ENCODE measurements at places on chromosomes 5 and 9.
A peak's percentile ranks its signal among the peaks of the same experiment; 100 is the strongest.

- no peak for DNase-seq
Observed at GRCh38 chr5:76526950-76527583, 96.1 kb downstream of the F2RL2 start.

DNA sequence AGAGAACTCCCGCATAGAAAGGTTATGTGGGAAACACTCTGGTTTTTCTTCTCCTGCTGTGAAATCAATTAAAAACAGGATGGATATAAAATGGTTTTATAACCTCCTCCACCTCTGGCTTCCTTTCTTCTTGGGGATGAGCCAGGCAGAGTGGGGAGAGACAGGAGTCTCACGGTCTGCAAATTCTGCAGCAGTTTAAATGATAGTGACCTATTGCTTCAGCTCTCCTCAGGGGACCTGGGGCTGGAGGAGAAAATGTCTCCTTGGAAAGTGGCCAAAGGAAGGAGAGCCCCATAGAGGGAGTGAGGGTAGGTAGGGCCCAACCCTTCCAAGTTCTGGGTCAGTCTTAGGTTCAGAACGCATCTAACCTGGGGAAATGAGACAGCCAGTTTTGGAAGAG lies 118.8 kb downstream of the MTX3 start:
- no peak for DNase-seq

- no peak for DNase-seq
Observed at GRCh38 chr5:1593903-1594356, 70.2 kb upstream of the LPCAT1 start.

GRCh38 chr5:54009357-54009756 lies 301.0 kb downstream of the ARL15 start:
- no peak for DNase-seq

DNA sequence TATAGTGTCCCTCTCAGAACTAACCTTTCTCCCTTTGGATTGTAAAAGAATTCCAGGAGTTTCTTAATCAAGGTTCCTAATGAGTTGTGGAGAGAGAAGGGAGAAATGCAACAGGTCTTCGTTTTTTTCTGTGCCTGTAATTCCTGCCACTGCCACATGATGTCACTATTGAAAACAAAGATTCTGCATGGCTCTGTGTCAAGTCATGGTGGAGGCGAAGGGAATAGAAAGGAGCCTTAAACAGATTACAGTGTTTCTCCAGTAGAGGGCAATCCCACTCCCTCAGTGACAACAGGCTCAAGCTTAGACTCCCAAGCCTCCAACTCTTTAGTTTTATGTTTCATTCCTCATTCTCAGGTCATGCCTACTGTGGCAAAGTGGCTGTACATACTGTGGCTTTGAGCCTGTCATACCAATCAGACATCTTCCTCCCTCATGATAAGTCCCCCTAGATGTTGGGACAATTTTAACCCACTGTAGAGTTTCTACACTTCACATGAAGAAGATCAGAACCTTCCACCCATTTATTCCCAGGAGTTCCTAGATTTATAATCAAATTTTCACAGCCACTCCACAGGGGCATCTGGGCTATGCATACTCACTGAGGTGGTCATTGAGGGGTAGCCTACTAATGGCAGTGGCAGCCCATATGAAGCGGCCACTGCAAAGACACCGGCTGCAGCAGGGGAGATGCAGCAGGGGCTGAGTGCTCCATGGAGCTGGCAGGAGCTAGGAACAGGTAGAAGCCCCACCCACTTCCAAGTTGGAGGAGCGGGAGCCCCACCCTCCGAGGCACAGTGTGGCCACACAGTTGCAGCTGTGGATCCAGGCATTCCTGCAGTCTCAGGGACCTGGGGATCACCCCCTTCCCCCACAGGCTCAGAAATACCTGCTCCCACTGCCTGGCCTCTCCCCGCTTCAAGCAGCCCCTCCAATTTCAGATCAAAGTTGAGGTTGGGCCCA lies 97.4 kb upstream of the TRIM32 start:
- no peak for DNase-seq

DNA sequence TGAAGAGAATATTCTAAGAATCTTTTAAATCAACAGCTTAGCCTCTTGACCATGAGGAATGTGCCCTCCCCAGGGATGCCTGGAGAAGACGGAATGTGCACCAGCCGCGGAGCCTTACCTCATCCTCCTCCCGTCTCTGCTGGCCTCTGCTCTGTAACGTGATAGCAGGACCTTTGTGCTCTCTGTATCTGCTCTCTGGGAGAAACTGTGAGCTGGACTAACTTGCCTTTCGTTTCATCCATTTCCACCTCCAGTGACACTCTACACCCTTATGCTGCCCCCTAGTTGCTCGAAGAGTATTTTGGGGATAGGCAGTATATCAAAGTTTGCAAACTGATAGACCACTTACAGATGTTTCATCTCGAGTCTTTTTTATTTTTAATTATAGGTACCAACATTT lies 141.4 kb downstream of the NPR3 start:
- no peak for DNase-seq

- no peak for DNase-seq
Observed at GRCh38 chr5:127887282-127887681, 184.1 kb downstream of the CCDC192 start.

DNA sequence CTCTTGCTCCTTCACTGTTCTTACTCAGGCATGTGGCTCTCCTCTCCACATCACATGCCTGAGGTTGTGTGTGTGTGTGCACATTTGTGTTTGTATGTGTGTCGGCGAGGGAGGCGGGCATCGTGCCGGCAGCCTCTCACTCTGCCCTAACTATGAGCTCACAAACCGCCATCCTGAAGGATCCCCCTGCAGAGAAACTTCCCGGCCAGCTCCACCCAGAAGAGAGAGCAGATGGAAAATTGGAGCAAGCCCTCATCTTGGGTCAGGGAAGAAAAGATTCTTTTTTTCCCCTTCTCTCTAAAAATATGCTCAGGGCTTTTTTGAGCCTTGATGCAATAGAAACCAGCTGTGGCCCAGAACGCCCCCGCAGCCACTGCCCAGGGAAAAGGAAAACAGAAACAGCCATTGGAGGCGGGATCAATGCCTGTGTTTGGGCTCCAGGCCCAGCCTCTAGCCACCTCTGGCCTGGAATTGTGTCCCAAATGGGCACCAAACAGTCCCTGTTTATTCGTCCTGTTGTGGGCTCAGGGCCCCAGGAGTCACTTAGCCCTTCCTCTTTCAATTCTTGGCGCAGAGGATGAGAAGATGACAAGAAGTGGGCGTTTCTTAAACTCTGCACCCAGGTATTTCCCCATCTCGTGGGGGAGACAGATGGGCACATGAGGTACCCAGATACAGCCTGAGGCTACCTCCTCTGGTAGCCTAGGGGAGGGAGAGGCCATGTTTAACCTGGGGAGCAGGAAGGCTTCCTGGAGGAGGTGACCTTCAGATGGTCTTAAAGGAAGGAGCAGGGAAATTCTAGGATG lies 151.5 kb downstream of the RGS3 start:
- no peak for DNase-seq

GRCh38 chr5:6829150-6829784 lies 116.0 kb downstream of the TENT4A start:
- DNase-seq, result no peak

- no peak for DNase-seq
Observed at GRCh38 chr9:89988458-89988857, 383.6 kb downstream of the GADD45G start.

- DNase-seq, result no peak
Observed at GRCh38 chr5:43036409-43036808, 3.7 kb downstream of the ANXA2R start.

DNA sequence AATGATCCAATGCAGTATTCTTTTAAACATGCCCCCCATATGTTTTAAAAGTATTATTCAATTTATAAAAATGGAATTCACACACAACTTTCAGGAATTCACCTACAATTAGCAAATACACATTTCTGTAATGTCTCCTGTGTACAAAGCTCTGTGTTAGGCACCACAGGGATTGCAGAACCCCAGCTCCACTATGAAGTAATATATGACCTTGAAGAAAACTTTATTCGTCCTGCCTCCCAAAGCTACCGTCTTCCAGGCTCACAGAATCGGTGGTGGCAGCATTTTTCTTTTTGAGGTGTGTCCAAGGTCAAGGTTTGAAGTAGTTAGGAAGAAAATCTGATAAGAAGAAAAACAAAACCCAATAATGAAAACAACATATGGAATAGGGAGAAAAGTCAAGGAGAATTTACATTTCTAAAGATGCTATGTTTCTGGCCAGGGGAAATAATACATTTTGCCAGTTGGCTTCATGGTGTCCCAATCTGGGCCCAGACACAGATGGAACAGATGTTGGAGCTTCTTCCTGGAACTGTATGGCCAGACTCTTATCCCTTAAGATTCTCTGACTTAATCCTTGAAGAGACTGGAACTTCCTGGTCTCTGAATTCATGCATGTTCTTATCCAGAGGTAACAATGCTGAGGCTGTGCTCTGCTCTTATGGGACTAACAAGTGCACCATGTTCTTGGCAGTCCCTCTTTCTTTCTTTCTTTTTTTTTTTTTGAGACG lies 22.0 kb upstream of the LVRN start:
- DNase-seq, result no peak

DNA sequence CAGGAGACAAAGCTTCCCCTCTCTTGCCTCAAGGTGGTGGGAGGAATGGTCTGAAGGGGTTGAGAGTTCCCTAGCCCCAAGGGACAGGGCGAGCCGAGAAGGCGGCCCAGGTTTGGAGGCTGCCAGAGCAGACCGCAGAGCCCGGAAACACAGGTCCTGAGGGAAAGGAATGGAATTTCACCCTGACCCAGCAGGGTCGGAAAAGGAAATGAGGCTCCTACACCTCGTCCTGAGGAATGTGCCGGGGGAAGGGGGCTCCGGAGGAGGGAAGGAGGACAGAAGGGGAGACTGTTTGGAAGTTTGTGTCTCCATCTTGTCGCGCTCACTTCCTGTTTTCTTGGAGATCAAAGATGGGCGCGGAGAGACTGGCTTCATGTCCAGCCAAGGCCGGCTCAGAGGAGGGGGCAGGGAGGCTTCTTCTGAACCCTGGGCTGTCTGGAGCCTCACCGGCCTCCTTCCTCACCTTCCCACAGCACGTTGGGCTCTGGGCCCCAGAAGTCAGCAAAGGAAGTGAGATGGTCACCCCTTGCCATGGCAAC lies 9.6 kb downstream of the ENG start:
- DNase-seq, result no peak

- no peak for DNase-seq
Observed at GRCh38 chr9:72203205-72203803, 54.1 kb downstream of the GDA start.

DNA sequence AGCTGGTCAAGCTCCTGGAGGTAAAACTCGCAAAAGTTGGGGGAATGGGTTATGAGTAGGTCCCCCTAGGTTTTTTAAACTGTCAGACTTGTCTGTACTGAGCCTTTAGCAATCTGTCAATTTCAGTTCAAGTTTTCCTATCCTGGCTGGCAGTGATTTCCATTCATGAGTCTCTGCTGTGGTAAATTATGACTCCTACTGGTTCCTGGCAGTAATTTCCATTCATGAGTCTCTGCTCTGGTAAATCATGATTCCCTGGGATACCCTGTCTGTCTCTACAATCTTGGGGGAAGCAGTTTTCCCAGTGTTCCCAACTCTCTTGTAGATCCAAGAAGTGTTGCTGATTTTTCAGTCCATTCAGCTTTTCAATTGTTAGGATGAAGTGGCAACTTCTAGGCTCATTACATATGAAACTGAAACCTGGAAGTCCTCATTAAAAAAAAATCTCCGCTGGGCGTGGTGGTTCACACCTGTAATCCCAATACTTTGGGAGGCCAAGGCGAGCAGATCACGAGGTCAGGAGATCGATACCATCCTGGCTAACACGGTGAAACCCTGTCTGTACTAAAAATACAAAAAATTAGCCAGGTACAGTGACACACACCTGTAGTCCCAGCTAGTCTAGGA lies 91.3 kb upstream of the GPBP1 start:
- DNase-seq, result no peak

DNA sequence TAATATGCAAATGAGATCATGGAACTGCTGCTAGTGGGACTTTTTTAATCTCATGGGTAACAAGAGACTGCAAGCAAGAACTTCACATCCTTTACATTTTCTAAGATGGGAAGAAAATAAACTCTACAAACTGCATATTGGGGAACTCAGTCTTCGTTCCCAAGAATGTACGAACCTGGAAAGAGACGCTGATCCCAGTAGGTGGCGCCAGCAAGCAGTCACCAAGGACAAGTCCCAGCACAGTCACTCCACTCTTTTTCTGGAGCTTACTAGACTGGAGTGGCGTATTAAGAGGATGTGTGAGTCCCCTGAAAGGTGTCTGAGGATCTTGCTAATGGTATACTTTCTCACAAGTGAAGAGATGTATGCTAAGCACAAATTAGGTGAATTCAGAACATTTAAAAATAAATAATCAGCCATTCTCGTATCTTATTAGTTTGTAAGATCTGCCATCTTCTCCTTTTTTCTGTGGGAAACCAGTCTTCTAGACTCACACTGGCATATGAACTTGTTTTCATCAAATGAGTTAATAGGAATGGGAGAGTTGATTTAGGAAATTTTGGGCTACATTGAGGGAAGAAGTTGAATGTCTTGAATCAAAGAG lies 16.0 kb upstream of the PUM3 start:
- DNase-seq, result peak; percentile 39

DNA sequence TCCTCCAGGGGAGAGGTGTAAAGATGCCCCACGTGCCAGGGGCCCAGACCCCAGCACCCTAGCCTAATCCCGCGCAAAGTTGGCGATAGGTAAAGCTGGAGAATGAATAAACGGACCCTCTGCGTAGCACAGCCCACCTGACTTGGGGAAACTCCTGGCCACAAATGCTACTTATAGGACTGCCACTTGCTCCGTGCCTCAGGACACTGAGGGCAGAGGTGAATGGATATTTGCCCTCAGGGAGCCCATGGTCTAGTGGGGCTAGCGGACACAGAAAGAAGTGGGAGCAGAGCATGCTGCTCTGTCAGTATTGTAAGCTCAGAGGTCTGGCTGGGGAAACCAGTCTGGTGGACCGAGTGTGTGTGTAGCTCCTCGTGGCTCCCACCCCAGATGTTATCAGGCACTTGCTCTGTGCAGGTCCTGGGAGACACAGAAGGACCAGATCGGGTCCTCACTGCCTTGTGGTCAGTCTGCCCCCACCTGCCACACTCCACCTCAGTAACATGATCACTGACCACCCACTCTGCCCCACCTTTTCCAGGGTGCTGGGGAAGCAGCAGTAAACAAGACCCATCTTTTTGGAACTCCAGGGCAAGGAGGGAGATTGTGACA lies 841 bp downstream of the GRK6 start:
- DNase-seq, result peak; percentile 56

- DNase-seq, result peak; percentile 47
Observed at GRCh38 chr5:79513308-79513703, 628 bp downstream of the HOMER1 start.

DNA sequence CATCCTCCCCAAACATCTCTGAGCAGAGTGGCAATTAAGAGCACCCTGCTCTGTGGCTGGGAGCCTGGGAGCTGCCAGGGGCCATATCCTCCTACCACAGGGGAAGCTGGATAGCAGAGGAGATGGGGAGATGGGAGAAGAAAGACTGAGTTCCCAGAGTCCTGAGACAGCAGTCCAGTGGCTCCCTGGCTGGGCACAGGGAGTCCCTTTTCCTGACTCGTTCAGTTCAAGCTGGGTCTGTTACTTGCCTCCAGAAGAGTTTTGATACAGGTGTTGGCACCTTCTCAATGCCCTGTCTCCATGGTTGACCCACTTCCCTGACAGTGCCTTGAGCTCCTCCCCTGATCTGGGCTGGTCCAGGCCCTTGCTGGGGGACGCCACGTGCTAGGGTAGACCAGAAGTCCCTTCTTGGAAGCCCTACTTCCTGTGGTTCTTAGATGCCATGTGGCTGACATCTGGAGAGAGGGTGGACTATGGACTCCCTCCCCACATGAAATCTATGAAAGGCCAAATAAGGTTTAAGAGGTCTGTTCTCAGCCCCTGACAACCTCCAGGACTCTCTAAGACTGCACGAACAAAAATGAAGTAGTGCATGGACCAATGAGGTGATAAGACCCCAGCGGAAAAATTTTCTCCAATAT lies 166.2 kb downstream of the AUH start:
- no peak for DNase-seq
